Panc1 (cell line): ENCODE measurements at places on chromosomes 13 and 19. TPM values are rescaled to one million over a fixed set of nuclear protein-coding genes. Genes with fewer than 3 reads are reported as not detected.

CRX gene
- total RNA-seq: not detected

RPS5 gene
- 1,487 TPM for total RNA-seq

ZNF829 gene
- total RNA-seq: 7.2 TPM

ZNF541 gene
- 0.15 TPM for total RNA-seq

DNA sequence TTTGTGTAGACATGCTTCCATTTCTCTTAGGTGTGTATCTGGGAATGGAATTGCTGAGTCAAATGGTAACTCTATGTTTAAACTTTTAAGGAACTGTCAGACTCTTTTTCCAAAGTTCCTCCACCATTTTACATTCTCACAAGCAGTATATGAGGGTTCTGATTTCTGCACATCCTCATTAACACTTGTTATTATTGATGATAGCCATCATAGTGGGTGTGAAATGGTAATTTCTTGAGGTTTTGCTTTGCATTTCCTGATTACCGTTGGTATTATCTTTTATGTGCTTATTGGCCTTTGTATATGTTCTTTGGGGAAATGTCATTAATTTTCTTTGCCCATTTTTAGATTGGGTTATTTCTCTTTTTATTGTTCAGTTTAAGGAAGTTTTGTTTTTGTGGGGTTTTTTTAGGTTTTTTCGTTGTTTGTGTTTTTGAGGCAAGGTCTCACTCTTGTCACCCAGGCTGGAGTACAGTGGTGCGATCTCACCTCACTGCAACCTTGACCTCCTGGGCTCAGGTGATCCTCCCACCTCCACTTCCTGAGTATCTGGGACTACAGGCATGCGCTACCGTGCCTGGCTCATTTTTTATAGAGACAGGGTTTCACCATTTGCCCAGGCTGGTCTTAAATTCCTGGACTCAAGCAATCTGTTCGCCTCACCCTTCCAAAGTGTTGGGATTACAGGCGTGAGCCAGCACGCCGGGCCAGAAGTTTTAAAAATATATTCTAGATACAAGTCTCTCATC, 34.3 kb downstream of the NAA16 start:
- no peak for DNase-seq

DNA sequence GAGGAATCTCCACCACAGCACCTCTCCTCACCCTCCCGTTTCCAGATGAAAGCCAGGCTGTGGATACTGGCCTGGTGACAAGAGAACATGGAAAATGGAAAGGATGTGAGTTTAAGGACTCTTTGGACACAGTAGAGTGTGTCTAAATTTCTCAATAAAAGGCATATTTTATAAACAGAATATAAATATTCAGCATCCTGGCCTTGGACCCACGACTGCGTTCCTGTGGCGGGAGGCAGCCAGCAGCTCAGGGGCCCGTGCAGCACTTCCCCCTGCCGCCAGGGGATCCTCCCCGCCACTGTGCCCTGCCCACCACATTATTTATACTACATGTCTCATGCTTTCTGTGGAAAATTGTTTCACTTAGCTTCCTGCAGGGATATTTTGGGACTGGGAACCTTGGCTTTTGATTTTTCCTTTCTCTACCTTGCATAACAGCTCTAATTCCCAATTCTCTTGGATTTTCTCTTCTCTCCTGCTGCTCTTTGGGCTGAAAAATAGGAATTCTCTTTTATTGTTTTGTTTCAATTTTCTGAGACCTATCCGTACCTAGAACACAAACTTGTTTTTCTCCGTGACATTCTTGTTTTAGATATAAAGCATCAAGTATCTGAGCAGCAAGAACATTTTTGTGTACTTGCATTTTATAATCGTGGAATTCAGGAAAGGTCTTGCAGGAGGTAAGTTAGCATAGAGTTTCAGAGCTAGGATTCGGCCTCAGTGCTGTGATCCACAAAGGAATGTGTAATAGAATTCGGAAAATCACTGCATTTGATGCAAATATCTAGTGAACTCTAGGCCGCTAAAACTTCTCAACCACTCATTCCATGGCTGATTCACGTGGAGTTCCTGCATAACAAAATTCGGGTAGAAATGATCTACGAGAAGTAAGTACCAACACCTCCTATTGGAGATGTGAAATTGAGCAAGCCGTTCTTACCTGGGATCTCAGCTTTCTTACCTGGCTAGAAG, 107.7 kb upstream of the SPATA13 start:
- no peak for DNase-seq

GRCh38 chr19:2150794-2151338, 500 bp downstream of the AP3D1 start:
- DNase-seq: no peak

DNA sequence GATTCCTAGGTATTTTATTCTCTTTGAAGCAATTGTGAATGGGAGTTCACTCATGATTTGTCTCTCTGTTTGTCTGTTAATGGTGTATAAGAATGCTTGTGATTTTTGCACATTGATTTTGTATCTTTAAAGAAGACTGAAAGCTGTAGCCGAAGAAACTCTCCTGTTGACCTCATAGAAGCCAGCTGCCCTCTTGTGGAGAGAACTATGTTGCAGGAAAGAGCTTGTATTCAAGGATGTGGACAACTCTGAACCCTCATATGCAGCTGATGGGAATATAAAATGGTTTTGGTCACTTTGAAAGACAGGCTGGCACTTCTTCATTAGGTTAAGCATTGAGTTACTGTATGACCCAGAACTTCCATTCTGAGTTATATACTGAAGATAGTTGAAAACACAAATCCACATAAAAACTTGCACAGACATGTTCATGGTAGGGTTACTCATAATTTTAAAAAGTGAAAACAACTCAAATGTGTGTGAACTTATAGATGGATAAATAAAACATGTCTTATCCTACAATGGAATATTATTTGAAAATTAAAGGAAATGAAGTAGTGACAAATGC, 65.8 kb upstream of the SLITRK6 start:
- no peak for DNase-seq
